ENCODE measurements at places on chromosomes 5 and 9.

DNA sequence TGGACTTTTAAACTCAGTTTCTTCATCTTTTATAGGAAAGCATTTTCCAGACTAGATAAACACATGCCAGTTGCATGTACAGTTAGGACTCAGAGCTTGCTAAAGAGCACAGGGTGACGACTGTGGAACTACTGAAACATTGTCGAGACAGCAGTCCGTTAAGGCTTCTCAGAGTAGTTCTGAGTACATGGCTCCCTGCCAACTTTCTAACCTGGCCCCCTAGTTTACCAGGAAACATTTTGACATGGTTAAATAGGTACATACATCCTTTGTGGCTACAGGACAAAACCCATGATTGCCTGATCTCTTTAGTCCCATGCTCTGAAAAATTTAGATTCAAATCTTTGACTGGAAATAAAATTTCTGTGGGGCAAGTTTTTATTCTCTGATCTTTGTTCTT lies 129.7 kb downstream of the SLF1 start:
- DNase-seq = peak; percentile 38

DNA sequence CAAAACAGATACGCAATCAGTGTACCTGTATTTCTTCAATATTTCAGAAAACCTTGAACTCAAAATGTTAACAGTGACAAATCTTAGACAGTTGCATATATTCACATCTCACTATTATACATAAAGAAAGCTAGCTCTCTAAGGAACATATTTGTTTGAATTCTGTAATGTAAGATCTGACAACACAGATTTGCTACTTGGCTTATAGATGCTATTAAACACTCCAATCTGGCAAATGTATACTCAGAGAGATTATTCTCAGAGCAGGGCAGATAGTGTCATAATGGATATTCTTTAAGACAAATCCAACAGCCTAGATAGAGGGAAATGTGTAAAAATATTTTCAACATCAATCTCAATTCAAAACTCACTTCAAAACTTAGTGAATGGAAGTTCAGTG lies 794.5 kb upstream of the CDH9 start:
- DNase-seq = no peak

GRCh38 chr9:86046930-86047341 lies 52.4 kb downstream of the GOLM1 start:
- no peak for DNase-seq

DNA sequence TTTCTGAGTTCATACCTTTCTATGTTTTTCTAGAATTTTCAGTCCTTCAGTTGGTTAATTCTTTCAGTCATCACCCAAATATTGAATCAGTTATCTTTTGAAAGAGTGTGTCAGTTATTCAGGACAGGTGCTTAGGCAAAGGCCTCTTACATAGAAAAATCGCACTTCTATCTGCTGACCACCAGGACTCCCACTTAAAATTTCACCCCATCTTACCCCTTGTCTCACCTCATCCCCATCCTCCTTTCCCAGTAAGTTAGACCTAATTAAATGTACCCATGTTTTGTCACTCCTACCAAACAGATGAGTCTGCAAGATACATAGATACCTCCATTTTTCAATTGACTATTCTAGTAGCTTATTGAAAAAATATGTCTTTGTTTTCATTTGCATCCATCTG lies 159.9 kb upstream of the PIK3R1 start:
- DNase-seq = no peak

DNA sequence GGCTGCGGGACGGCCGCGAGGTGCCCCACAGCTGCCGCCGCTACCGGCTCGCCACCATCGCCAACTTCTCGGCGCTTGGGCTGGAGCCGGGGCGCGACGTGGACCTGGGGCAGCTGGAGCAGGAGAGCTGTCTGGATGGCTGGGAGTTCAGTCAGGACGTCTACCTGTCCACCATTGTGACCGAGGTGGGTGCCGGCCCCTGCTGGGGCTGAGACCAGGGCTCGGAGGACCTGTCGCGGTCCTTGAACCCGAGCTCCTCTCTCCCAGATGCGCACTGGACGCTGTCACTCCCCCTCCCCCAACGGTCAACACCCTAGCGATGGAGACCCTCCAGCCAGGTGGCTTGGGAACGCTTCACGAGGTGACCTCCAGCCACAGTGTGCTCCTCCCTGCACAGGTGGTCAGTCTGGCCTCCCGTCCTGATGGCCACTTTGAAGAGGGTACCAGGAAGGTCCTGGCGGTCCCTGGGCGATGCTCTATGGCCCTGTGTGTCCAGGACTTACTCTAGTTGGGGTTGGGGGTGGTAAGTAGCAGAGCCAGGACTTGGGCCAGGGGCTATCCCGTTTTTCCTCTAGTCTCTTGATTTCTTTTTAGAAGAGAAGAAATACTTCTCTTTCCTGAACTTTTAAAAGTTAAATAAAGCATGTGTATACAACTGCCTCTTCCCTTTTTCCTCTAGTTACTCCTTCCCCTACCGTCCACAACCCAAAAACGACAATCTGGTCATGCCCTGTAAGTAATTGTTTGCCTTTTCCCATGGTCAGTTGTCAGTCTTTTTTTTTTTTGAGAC lies 866 bp downstream of the SLC22A5 start:
- DNase-seq = no peak

GRCh38 chr5:9567039-9567438 lies 21.2 kb upstream of the SEMA5A start:
- no peak for DNase-seq

DNA sequence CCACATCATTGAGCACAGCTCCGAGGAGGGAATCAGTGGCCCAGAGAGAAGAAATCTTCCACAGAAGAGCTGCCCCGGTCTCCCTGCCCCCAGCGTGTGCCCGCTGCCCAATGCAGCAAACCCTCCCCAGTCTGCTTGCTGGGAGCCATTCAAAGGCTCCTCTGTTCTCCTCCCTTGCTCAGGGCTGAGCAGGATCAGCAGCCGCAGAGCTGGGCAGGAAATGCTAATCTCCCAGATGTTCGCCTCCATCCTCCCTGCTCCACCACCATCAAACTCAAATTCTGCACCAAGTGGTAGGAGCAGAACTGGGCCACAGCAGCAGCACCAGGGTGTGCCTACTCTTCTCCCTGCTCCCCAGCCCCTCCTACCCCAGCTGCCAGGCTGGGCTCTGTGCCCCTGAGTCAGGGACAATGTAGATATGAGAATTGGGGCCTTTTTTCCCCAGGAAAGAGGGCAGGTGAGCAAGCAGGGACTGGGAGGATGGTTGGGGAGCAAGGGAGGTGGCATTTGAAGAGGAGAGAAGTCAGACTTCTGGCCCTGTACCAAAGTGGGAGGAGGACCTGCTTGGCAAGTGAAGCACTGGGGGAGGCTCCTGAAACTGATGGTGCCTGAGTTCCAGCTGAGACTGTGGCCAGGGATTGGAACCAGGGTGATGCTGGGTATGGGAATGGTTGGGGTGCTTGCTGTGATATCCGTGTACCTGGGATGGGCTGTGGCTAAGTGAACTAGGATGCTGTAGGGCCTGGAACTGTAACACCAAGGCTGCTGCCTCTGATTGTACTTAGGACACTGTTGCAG lies 1.9 kb upstream of the PCDH1 start:
- DNase-seq = peak; percentile 13

GRCh38 chr5:138953387-138954256 lies 78.5 kb upstream of the LRRTM2 start:
- no peak for DNase-seq

Data from OCI-LY7 (cell line).